Right ventricle myocardium inferior (tissue), 1 donor: ENCODE measurements at places on chromosomes 1 and 21. TPM values are rescaled to one million over a fixed set of nuclear protein-coding genes. Genes with fewer than 3 reads are reported as not detected.
A peak's percentile ranks its signal among the peaks of the same experiment; 100 is the strongest.

DNA sequence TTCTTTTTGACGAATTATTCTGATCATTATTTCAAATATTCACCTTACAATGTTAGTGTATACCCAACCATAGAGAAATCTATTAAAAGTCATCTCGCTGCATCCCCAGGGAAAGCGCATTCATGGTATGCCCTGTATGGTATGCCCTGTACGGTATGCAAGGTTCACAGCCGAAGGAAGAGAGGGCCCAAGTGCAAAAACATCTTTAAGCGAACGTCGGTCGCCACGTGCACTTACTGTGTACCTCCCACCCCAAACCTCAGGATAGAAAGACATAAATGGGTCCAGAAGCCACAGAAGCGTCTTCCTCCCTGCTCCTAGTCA, 14.4 kb downstream of the HLX start:
- no peak for DNase-seq

- no peak for DNase-seq
Measured at GRCh38 chr1:50369830-50370229, 53.4 kb downstream of the DMRTA2 start.

Gene ASCL5
- not detected for total RNA-seq

GRCh38 chr1:9906466-9906865, 3.6 kb downstream of the CTNNBIP1 start:
- DNase-seq, result no peak

GRCh38 chr1:183093786-183094298, 70.6 kb downstream of the LAMC1 start:
- no peak for DNase-seq

DNA sequence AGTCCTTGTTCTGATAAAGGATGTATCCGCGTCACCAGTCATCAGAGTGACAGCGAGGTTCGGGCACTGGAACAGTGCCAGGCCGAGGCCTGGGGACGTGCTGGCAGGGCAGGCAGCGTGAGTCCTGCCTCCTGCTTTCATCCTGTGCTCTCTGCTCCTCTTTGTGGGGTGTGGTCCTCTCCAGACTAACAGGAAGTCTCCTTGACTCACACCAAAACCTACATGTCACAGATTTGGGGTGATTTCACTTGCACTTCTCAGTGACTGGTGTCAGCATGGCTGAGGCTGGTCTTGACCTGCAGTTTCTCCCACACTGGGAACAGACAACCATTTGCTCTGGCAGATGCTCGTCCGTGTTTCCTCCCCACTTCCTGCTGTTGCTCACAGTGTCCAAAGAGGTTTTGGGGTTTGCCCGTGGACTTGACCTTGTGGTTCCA, 8.8 kb upstream of the NLRP3 start:
- peak; percentile 87 for DNase-seq

DNA sequence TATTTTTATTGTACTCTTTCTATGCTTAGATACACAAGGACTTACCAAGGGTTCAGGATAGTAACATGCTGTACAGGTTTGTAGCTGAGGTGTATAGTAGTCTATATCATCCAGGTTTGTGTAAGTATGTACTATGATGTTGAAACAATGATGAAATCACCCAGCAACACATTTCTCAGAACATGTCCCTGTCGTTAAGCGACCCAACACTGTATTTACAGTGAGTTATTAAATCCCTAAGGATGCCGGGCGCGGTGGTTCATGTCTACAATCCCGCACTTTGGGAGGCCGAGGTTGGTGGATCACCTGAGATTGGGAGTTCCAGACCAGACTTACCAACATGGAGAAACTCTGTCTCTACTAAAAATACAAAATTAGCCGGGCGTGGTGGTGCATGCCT, 21.6 kb upstream of the RCOR3 start:
- DNase-seq, result peak; percentile 67

Gene CFH
- 39.6 TPM for total RNA-seq

GRCh38 chr1:6198646-6199297, 623 bp downstream of the RPL22 start:
- DNase-seq, result no peak

DNA sequence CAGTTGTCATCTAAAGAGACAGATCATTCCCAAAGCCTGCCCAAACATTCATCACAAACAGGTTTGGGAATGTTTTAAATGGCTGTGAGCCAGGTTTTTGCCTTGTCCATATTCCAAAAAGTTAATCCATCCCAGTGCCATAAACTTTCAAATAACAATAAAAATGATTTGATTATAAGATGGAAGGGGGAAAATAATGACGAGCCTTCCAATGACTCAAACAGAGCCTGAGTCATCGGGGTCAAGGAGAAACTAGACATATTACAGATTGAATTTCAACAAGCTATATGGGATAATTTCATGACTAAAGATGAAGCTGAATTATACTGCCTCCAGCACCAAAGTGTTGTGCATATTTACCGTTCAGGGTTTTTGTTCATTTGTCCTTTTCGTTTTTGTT, 195.8 kb upstream of the PKN2 start:
- DNase-seq, result no peak

GRCh38 chr1:15413563-15414444, 4.1 kb downstream of the EFHD2 start:
- no peak for DNase-seq

- no peak for DNase-seq
Measured at GRCh38 chr1:186236921-186237320, 138.1 kb downstream of the TPR start.

Gene CR1
- total RNA-seq, result 2.9 TPM

DNA sequence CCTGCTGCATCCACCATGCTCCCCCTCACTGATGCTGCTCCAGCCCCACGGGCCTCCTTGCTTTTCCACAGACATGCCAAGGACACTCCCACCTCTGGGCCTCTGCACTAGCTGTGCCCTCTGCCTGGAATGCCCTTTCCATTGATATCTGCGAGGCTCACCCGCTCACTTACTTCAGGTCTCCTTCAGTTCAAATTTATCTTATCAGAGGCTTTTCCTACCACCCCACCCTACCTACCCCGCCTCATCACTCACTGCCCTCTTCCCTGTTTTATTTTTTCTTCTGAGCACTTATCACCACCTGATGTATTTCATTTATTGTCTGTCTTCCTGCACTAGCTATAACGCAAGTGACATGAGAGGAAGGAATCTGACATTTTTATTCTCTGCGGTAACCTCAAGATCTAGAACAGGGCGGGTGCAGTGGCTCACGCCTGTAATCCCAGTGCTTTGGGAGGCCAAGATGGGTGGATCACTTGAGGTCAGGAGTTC, 7.0 kb downstream of the HSPG2 start:
- DNase-seq, result no peak

GRCh38 chr21:45309069-45309986, 21.6 kb upstream of the POFUT2 start:
- DNase-seq, result peak; percentile 74

DNA sequence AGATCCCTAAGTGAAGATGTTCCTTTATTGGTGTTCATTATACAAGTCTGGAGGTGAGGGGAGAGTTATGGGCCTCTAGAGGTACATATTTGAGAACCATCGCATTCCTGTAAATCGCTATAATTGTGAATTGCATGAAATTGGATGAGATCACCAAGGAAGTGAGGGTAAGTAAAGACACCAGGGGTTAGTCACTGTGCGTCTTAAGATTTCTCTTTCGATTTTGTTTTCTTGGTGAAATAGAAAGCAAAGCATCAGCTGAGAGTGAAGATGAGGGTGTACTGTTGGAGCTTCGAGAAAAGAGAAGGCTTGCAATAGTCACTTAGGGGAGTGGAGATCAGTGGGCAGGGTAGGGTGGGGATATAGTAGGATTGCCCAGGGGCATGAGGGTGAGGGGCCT, 82.1 kb downstream of the RAVER2 start:
- DNase-seq, result no peak

Gene TIPRL
- total RNA-seq, result 28.7 TPM

DNA sequence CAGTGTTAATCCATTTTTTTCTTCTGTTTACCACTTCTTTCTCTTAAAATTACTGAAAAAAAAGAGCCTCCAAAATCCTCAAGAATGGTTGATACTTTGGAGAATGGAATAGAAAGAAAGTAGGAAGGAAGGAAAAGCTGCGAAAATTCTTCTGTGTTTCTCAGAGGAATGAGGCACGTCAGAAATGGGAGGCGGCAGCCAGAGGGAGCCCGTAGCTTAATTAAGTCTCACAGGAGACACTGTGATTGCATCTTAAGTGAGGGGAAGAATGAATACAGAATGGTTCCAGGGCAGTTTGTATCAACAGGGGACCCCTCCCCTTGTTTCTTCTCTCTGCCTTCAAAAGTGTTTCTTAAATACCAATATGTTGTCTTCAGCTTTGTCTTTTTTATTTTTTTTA, 1099.5 kb downstream of the PLA2G4A start:
- DNase-seq, result no peak

Gene IFFO2
- total RNA-seq, result 5.2 TPM

GRCh38 chr1:17874231-17874630, 119.1 kb downstream of the ACTL8 start:
- DNase-seq, result no peak

DNA sequence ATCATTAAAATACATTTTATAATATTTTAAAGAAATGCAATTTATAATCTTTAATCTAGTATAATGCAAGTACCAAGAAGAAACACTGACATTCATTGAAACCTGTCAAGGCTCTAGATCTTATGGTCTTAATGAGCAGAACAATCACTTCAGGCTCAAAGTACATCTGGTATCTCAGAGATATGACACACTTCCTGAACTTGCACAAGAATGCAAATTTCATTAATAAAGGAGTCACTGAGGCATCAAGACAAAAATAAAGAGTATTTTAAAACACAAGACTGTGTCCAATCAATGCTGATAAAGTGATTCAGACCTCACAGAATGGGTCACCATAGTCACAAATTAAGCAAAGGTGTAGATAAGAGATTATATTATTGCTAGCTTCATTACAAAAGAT, 178.1 kb downstream of the AK5 start:
- DNase-seq, result no peak

GRCh38 chr21:17901458-17902079, 82.4 kb upstream of the C21orf91 start:
- no peak for DNase-seq

- no peak for DNase-seq
Measured at GRCh38 chr1:209513226-209513625, 70.3 kb upstream of the CAMK1G start.

Gene TMEM82
- not detected for total RNA-seq

Gene LRRC53
- total RNA-seq, result not detected

Gene SLAMF9
- total RNA-seq, result not detected

Gene ARHGEF2
- 61.8 TPM for total RNA-seq

- DNase-seq, result no peak
Measured at GRCh38 chr1:16391411-16391810, 24.4 kb downstream of the SZRD1 start.

Gene SPRR2E
- total RNA-seq, result not detected

- DNase-seq, result no peak
Measured at GRCh38 chr1:200899451-200899915, 4.8 kb downstream of the INAVA start.

- DNase-seq, result peak; percentile 77
Measured at GRCh38 chr1:93448292-93448982, 519 bp downstream of the FNBP1L start.

Gene TMEM79
- 1.4 TPM for total RNA-seq

Gene ELAPOR1
- total RNA-seq, result 0.22 TPM

Gene DYNLT5
- 1.6 TPM for total RNA-seq

- DNase-seq, result no peak
Measured at GRCh38 chr21:42037943-42038342, 27.8 kb upstream of the ZBTB21 start.

DNA sequence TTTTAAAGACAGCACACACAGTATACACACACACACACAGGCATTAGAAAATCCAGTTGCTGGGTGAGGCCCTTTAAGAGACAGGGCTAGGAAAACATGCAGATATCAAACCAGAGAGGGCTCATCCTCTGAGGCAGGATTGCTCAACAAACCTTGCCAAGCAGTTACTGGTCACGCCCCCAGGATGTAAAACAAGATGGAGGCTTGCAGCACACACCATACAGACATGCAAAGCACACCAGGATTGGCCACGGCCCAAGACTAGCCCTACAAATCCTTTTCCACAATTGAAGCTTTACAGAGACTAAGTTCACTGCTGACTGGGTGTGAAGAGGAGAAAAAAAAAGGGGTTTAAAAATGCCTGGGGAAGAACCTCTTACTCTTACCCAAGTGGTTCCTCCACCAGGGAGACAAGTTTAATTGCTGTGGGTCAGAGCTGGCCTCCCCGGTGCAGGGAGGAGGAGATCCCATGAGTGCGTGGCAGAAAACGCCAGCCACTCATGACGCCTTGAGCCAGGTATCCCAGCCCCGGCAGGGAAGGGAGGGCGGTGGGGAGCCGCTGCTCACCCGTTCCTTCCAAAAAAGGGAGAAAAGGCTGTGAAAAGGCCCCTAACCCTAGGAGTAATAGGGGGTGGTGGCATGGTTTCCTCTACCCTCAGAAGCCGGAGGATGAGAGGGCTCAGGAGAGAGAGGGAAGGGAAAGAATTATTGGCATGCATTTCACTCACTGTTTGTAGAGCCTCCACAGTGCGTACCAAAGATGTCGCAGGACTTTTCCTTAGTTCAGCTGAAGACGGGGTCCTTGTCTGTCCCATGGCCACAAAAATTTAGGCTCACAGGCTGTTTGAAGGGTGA, 594.6 kb upstream of the ZP4 start:
- no peak for DNase-seq

- no peak for DNase-seq
Measured at GRCh38 chr1:87956072-87956471, 627.4 kb downstream of the LMO4 start.

Gene SLC16A4
- 2.6 TPM for total RNA-seq

- no peak for DNase-seq
Measured at GRCh38 chr1:103561643-103562395, 9.6 kb upstream of the AMY2B start.

GRCh38 chr1:97331165-97331564, 589.7 kb downstream of the DPYD start:
- DNase-seq, result no peak

DNA sequence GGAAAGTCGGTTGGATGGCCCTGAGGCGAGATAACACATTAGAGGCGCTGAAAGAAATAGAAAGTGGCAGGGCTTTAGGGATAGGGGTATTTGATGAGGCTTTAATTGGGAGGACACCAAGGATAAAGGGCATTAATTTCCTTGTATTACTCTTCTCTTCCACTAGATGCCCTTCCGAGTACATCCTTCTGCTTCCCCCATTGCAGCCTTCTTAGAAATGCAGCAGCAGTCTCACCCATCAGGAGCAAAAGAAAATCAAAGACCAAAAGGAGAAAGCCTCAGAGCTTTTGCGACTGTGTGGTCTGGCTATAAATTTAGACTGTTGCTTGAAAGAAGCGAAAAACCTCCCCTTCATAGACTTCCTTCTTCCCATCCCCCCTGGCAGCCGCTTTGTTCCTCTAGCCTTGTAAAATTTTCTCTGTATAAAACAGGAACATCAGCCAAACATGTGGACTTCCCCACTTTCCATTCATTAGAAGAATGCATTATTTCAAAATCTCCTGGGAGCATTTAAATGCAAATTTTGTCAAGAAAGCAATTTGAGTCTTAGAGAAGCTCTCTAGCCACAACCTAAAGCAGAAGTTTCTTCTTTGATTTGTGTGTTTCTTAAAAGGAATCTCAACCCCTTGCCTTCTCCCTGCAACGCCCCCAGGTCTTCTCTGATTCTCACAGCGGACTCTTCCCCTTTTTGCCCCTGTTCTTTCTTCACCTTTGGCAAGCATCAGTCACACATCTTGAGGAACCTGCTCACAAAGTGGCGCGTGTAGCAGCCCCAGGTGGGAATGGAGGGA, 76.6 kb downstream of the NDUFS5 start:
- DNase-seq, result no peak
